Activated naive CD4-positive, alpha-beta T cell treated with Interleukin-2 at 50 U/mL for 16 hours (primary cell): ENCODE measurements at places on chromosomes 1 and 21.
A peak's percentile ranks its signal among the peaks of the same experiment; 100 is the strongest.

DNA sequence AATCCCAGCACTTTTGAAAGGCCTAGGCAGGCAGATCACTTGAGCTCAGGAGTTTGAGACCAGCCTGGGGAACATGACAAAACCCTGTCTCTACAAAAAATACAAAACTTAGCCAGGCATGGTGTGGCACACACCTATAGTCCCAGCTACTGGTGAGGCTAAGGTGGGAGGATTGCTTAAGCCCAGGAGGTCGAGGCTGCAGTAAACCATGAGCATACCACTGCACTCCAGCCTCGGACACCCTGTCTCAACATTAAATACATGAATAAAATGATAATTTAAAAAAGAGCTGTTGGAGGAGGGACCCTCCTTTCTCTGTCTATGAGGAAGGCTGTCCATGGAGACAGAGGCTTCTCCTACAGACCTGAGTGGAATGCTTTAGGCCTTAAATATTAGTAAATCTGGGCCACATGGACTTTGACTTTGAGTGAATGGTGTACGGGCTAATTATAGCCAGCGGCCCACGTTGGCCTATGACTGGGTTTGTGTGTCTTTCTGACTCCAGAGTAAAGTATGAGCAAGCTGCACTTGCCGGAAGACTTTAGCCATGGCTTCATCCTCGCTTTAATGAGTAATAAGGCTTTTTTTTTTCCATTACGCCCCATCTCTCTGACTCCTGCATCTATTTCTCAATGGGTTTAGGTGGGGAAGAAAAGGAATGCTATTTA lies 21.3 kb downstream of the RAB3B start:
- DNase-seq: no peak

DNA sequence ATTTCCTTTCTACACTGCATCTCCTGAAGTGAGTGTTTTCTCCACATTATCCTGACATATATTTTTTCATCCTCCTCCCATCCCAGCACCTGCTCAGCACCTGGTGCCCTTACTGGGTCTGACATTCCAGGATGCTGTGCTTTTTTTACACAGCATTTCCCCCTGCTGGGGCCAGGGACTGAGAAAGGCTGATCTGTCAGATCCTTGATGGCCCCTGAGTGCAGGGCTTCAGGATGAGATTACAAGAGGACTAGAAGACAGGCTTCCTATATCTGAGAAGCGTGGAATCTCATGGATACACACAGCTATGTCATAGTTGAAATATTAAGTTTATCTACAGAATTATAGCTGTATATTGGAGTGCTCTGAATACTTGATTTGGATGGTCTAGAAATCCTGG lies 24.4 kb downstream of the RCAN1 start:
- no peak for DNase-seq

GRCh38 chr21:19171585-19171984 lies 768.0 kb upstream of the TMPRSS15 start:
- no peak for DNase-seq

DNA sequence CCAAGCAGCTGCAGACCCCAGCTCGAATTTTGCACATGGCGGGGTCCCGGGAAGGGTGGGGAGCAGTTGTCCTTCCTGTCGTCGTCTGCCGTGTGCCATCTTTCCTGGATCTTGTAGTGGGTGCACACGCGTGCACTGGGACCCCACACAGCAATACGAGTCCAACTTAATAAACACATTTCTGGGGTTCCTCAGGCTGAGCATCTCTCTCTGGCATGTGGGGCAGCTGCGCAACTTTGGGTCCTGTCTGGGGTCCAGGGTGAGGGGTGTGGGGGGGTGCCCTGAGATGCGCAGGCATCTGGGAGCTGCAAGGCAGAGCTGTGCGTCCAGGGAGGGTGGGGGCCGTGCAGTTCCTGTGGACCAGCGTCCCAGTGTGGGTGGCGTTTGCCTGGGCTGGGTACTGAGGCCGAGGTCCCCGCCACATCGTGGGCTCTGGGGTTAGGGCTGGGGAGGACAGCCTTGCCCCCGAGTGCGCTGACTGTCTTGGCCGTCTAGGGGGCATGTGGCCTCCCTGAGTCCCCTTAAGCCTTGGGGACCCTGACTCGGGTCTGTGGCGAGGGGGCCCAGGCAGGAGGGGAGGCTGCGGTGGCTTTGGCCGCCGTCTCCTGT lies 652 bp upstream of the PLEKHN1 start:
- no peak for DNase-seq

DNA sequence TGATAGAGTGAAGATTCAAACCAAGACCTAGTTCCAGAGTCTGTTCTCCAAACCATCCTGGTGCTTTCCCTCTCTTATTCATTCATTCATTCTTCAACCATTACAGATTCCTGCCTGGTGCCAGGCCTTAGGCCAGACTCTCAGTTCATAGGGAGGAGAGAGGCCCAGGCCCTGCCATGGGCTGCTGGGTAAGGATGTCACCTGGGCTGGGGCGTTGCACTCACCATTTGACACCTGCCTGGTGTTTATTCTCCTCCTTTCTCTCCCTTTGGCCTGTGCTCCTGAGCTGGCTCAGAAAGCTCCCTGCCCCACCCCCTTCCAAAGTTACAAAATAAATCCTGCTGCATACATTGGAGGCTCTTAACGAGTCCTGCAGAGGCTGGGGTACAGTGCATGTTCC lies 549.8 kb downstream of the MATN1 start:
- DNase-seq: no peak

- DNase-seq: no peak
Observed at GRCh38 chr1:198734323-198735008, 95.6 kb downstream of the PTPRC start.

DNA sequence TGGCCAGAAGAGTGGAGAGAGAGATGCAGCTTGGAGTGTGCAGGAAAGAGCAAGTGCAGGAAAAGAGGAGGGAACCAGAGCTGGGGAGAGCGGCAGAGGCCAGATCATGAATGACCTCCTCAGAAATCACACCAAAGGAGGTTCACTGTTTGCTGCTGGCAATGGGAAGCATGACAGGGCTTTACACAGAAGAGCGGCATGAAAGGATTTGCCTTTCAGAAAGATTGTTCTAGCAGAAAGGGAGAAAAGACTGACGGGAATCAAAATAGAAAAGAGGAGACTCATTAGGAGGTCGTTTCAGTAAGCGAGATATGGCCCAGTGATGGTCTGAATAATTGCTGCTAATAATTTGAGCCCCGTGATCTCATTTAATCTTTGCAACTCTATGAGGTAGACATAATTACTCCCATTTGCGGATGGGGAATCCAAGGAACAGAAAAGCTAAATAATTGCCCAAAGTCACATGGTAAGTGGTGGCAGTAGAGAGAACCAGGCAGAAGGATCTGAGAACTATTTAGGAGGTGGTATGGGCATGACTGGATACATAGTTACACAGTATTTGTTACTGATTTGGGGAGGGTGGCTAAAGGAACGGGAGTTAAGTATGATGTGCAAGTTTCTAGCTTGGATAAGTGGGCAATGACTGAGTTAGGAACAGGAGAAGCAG lies 12.5 kb upstream of the HNRNPR start:
- no peak for DNase-seq

DNA sequence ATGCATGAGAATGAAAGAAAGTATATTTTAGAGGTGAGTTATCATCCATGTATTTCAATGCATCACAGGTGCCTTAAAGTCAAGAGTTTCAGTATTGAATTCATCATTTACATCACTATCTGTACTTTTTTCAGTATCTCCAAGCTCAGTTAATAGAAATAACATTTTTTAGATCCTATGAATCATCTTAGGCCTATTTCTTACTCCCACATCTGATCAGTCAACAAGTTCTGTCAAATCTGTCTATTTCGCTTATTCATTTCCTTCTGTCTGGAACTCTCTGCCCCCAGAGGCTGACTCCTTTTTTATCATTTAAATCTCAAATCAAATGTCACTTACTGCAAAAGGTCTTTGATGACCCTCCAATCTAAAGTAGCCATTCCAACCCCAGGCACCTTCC lies 295.2 kb downstream of the LRRC7 start:
- DNase-seq: no peak

DNA sequence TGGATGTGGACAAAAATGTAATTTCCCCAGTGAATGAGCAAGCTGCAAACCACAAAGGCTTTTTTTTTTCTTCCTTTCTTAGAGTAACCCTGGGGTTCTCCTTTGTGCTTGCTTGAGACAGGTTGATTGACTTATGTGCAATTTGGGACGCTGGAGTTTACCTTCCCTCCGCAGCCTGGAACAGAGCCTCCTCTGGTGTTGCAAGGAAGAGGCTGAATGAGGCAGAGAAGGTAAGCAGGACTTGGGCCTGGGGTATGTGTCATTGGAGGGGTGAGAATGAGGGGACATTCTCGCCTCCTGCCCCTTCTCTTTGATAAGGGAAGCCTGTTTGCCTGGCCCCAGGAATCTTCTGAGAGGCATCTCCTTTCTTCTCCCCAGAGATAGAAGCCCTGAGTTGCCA lies 49.8 kb downstream of the NFASC start:
- DNase-seq: no peak

- no peak for DNase-seq
Observed at GRCh38 chr1:65486613-65487012, 66.1 kb downstream of the LEPR start.

- DNase-seq: no peak
Observed at GRCh38 chr1:179883040-179883744, 1.1 kb downstream of the TOR1AIP1 start.

DNA sequence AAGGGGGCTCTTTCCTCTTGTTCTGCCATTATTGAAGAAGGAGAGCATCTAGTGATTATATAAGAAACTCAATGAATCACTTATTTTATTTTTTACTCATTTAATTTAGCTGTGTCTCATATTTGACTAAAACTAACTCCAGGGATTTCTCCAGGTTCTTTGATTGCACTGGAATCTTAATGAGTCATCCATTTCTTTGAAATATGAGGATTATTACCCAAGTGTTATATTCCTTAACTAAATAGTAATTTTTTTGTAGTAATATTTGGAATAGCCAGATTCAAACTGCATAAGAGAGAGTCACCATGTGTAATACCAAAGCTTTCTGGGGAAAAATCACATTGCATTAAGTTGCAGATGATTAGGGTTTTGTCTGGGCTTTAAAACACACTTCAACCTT lies 59.5 kb downstream of the NTMT2 start:
- DNase-seq: no peak

DNA sequence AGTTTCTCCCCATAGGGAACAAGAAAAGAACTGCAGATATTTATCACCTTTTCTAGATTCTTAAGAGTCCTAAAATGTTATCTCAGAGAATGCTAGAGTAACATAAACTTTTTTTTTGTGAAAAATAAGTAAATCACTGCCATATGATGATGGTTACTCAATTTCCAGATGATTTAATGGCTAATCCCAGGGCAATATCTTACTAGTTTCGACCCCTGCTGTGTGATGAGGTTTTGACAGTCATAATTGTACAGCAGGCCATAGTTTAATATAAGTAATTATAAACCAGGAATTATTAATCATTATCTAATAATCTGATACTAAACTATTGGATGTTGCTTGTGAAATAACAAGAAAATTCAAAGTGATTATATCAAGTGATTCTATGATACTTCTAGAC lies 210.6 kb downstream of the HLX start:
- no peak for DNase-seq

DNA sequence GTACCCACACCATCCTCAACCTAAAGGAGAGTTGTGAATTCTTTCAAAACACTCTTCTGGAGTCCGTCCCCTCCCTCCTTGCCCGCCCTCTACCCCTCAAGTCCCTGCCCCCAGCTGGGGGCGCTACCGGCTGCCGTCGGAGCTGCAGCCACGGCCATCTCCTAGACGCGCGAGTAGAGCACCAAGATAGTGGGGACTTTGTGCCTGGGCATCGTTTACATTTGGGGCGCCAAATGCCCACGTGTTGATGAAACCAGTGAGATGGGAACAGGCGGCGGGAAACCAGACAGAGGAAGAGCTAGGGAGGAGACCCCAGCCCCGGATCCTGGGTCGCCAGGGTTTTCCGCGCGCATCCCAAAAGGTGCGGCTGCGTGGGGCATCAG lies 638 bp upstream of the OLIG2 start:
- DNase-seq: no peak

GRCh38 chr1:14262637-14263036 lies 335.8 kb upstream of the KAZN start:
- DNase-seq: no peak

DNA sequence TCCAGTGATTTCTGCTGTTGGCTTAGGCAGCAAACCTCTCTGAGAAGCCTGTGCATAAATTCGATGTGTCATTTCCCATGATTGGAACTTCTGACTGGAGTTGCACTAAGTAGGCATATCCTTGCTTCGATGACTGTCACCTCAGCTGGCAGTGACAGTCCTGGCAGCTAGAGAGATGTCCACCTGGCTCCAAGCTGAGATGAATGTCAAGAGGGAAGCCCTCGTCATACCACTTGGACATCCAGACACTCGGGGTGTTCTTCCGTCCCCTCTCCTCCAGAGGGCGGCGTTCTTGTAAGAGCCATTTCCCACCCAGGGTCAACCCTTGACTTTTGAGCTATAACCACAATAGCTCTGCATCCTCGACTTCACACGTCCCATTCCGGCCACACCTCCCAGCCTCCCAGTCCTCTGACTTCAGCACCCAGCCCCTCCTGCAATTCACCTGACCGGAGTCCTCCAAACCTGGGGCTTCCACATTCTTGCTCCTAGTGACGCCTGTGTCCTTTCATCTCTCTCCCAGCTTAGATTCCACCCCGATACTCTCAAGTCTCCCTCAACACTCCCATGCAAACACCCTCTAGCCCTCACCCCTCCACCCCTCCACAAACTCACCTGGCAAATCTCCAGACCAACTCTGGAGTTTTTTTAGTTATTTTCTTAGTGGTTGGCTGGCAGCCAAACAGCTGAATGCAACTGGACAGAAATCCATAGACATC lies 17.3 kb downstream of the CA6 start:
- DNase-seq: peak; percentile 37

GRCh38 chr1:90721210-90722194 lies 4.4 kb upstream of the BARHL2 start:
- DNase-seq: peak; percentile 54

DNA sequence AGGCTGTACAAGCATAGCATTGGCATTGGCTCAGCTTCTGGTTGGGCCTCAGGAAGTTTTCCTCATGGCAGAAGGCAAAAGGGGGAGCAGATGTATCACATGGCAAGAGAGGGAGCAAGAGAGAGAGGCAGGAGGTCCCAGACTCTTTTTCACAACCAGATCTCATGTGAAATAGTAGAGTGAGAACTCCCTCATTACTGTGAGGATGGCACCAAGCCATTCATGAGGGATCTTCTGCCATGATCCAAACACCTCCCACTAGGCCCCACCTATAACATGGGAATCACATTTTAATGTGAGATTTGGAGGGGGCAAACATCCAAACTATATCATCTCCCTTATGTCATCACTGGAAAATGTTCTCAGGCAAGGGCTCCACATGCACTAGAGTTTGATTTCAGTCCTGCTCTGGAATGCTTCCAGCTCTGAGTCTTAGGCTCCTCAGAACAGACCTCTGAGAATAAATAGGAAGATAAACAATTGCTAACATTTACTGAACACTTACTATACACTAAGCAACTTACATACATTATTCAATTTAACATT lies 39.4 kb upstream of the VTCN1 start:
- DNase-seq: no peak

GRCh38 chr1:181448461-181448860 lies 34.9 kb upstream of the CACNA1E start:
- DNase-seq: no peak

- DNase-seq: no peak
Observed at GRCh38 chr1:33738536-33738935, 125.3 kb upstream of the HMGB4 start.

GRCh38 chr1:5502311-5503194 lies 489.7 kb downstream of the NPHP4 start:
- DNase-seq: no peak

- no peak for DNase-seq
Observed at GRCh38 chr21:26593800-26594199, 20.7 kb upstream of the CYYR1 start.

- DNase-seq: no peak
Observed at GRCh38 chr1:40258445-40258769, 371 bp downstream of the ZMPSTE24 start.

GRCh38 chr1:42152119-42152518 lies 1.1 kb upstream of the GUCA2B start:
- DNase-seq: no peak
